ENCODE measurements at places on chromosomes 1 and 21.

GRCh38 chr1:54857746-54858561, 29.0 kb downstream of the DHCR24 start:
- DNase-seq = no peak

- DNase-seq = no peak
These were observed 672.3 kb upstream of the CXADR start for GRCh38 chr21:16840538-16840937.

- no peak for DNase-seq
These were observed 23.6 kb downstream of the ARMH1 start for GRCh38 chr1:44698138-44698537.

- no peak for DNase-seq
These were observed 440 bp upstream of the LENEP start for GRCh38 chr1:154992721-154993571.

- no peak for DNase-seq
These were observed 2.8 kb downstream of the SRSF10 start for GRCh38 chr1:23977187-23977853.

GRCh38 chr1:155859234-155859829, at the start of gene SYT11:
SYT11 (plus strand) TSS chr1:155859567; CDS start chr1:155859762, 195 bp downstream.
- peak; percentile 98 for DNase-seq

- DNase-seq = no peak
These were observed 354.0 kb downstream of the ZNF326 start for GRCh38 chr1:90348934-90349333.

DNA sequence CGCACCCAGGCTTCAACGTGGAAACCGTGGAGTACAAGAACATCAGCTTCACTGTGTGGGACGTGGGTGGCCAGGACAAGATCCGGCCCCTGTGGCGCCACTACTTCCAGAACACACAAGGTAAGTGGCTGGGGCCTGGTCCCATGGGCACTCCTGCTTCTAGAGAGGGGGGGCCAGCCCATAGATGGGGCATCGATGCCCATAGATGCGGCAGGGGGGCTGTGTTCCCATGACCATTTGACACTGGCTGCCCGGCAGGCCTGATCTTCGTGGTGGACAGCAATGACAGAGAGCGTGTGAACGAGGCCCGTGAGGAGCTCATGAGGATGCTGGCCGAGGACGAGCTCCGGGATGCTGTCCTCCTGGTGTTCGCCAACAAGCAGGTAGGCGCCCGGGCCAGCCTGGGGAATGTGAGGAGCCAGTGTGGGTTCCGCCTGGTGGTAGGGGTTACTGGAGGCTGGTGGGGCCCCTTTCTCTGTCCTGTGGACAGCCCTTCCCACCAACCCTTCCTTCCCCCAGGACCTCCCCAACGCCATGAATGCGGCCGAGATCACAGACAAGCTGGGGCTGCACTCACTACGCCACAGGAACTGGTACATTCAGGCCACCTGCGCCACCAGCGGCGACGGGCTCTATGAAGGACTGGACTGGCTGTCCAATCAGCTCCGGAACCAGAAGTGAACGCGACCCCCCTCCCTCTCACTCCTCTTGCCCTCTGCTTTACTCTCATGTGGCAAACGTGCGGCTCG, 5.6 kb downstream of the C1orf35 start:
- DNase-seq = no peak

GRCh38 chr1:226912587-226913176, 27.4 kb upstream of the COQ8A start:
- no peak for DNase-seq

DNA sequence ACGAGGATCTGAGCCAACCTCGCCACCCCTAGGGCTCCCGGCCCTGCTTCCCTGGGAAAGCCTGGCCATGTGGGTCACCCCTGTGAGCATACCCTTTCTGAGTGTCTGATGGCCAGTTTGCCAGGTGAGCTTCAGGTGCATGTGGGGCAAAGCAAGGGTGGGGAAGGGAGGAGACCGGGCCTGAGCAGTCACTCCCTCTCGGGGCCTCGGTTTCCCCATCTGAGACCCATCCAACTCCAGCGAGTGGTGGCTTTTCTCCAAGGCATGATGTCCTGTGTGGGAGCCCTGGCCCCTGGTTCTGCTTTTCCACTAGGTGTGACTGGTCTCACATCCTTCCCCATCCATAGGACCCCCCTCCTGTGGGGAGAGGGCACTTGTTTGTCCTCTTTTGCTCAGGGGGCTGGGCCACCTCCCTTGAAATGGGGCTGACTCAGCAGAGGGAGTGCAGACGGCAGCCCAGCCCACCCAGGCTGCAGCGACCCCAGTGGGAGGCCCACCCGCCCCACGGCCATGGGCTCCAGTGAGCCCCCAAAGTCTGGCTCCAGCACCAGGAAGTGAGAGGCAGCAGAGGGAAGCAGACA, 1.7 kb upstream of the WNT9A start:
- no peak for DNase-seq

DNA sequence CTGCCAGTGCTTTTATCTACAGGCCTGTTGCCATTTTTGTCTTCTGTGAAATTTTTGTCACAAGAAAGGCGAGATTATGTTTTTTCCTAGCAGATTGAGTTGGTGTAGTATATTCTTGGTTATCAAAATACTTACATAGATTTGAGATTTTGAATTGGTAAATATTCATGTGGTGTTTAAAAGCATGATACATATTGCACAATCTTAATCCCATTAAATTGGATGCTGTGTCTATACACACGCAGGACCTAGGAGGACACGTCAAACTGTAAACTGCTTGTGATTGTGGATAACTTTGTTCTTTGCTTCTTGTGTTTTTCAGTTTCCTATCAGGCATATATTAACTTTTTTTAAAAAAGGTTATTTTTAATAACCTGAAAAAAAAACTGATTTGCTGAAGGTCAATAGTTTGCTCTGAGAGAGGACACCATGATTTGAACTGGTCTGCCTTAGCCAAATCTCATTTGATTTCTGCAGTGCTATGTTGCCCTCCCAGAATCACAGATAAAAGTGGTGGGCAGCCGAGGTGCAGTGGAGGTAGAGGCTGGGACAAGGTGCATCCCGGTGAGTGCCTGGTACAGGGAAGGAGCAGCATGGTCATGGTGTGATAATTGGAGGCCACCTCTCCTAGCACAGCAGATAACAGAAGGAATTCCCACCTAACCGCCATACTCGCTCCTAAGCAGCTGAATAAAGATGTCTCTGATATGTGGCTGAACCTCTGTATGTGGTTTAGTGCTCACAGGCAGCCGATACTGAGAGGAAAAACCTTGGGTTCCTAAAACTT, 76.7 kb downstream of the LRRC8D start:
- DNase-seq = no peak

DNA sequence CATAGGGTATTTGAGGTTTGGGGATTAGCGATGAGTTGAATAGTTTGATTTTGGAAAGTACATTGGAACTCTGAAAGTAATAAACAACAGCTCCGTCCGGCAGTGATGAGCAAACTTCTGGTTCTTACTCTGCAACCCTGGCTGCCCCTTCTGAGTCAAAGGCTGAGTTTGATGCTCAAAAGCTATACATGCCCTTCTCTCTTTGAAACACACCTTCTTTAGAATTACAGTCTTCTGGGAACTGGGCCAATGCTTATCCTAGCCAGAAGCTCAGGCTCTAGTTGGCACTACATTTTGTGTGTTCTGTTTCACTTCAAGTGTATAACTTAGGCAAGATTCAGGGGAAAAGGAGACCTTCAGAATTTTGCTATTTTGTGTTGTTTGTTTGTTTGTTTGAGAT, 9.3 kb downstream of the AHCYL1 start:
- DNase-seq = no peak

- no peak for DNase-seq
These were observed 510.5 kb downstream of the PLPP3 start for GRCh38 chr1:56068908-56069307.

DNA sequence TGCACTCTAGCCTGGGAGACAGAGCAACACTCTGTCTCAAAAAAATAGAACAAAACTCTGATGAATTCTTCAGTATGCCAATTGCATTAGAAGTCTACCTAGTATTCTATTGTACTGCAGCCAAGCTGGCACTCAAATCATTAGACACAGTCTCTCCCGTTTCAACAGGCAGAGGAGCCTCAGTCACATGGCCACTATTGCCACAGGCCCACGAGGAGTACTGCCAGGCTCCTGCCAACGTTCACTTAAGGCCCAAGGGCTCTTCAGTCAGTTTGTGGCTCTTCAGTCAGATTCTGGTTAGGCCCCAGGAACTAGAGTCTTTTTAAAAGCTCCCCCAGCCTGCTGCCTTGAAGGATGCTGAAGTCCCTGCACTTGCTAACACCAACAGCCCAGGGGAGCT, 73.4 kb downstream of the SH3BGR start:
- DNase-seq = no peak

DNA sequence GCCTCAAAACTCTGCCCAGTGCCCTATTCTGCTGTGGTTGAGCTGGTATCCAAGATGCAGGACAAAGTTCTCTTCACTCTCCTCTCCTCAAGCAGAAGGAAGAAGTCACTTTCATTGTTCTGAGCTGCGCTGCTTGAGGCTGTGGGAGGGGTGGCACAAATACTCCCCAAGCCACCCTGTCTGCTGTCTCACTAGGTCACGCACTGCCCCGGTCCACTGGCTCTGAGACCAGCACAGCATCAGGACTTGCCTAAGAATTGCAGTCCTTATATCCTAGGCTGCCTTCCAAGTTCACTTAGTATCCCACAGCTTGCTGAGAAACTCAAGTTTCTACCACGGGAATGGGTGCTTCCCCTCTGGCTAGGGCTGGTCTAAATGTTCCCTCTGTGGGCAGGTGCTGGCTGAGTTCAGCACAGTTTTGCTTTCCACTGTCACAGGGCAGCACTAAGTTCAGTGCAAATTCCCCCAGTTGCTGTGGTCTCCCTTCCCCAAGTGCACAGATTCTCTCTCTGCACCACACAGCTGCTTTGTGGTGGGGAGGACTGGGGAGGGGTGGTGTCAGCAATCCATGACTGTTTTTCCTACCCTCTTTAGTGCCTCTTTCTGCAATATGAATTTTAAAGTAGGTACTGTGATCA, 32.4 kb downstream of the SLC9C2 start:
- DNase-seq = no peak

- DNase-seq = no peak
These were observed 20.0 kb upstream of the BACE2 start for GRCh38 chr21:41147979-41148355.

- no peak for DNase-seq
These were observed 253.2 kb downstream of the PTPRC start for GRCh38 chr1:198892065-198892464.

- no peak for DNase-seq
These were observed 16.7 kb downstream of the AMPD2 start for GRCh38 chr1:109636201-109636952.

DNA sequence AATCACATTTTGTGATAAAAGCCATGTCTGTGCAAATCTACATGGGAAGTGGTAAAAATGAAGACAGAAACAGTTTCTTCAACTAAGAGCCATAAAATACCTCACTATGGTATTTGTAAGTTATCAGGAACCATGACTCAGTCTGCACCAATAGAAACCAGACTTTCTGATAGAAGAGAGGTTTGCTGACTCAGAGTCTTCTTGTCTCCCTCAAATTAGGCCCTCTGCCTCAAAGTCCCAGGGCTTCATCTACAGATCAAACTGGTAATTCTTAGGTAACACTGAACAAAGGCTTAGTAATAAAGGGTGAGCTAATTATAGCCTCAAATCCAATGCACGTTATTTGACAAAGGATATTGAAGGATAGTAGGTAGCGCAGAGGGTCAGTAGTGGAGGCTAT, 30.9 kb upstream of the SSX2IP start:
- no peak for DNase-seq

All from NCI-H774 (cell line).